Activated gamma-delta T cell treated with anti-CD3 and anti-CD28 coated beads, Interleukin-2, amount 50 U/mL, for 16 hours (primary cell): ENCODE measurements at places on chromosomes 3 and 15.

DNA sequence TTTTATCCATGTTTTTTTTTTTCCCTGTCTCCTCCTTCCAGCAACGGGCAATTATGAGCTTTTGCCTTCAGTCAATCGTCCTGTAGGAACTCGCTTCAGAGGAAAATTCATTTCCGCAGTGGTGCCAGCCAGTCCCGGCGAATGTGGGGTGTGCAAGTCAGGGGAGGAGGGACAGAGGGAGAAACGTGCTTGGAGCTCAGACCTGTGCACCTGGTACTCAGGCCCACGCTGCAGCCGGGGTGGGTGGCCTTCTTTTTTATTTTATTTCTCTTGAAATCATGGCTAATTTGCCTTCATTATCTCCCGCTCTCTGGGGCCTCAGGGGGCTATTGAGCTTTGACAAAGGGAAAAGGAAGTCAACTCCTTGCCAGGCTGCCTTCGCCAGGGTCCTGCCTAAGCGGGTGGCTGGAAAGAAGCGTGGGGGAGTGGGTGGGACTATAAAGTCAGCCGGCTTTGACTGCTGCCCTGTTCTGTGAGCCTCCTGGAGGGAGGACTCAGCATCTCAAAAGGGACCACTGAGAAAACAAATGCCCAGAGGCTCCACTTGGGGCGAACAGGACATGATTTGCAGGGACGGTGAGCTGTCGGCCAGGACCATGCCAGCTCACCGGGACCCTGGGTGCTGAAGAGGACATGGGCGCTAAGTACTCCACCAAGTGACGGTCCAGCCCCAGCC, 5.5 kb downstream of the GRIP2 start:
- DNase-seq, result no peak

DNA sequence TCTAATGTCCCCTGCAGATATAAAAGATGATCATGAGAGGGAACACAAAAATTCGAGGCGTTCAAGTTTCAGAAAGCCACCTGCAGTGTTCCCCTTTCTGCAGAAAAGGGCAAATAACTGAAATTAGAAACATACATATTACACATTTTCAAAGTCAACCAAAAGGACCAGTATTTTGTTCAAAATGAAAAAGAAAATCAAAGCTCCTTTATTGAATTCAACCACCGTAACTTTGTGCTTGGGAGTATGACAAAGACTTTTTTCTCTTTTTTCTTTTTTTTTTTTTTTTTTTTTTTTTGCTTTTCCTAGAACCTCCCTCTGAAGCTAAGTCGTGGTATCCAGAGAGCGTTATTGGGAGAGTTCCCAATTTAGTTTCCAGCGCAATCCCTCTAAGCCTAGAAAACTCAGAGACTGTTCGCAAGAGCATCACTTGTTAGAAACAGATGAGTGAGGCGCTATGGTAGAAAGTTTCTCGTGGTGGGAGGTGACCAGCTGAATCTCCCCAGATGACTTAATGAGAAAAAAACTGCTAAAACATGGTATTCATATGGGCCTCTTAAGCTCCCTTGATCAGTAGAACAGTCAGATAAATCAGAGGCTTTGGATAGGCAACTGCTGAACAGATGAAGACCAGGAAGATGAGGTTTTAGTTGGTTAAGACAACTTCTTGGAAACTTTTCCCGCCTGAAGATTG, 77.4 kb downstream of the MB21D2 start:
- DNase-seq, result no peak

DNA sequence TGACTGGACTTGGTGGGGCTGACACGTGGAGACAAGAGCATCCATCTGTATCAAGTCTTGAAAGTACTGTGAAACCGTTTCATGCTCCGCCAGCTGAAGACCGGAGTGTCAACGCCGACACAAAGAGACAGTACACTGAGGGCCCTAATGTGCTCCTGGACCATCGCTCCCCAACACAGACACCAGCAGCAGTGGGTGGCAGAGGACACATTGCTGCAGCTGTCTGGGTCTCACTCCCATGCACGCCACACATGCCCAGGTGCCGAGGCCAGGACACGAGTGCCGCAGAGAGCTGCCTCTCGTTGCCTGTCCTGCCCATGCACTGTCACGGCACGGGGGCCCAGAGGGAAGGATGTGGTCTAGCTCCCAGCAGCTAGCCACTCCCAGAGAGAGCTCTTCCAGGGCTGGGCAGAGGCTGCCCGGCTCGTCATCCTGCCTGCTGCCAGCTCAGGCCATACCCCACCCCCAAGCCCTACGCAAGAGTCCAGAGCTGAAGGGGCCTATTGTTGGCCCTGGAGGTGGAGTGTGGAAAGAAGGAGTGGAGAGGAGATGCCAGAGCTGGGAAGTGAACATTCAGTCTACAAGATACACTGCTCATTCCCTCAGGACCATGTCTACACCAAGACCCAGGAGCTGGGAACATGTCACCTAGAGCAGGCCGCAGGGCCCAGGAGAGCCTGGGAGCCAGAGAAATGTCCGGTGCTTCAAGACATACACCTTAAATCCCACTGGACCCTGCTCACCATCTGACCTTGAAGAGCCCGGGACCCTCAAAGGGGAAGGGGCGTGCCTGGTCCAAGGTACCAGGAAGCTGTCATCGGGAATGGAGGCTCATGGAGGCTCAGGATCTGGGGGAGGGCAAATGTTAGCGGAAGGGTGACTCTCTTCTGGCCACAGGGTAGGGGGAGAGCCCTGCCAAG, 7.7 kb downstream of the TNK2 start:
- no peak for DNase-seq

- no peak for DNase-seq
Measured at GRCh38 chr3:43534675-43535074, 87.1 kb downstream of the ANO10 start.
